ENCODE measurements at places on chromosomes 16 and 17.

DNA sequence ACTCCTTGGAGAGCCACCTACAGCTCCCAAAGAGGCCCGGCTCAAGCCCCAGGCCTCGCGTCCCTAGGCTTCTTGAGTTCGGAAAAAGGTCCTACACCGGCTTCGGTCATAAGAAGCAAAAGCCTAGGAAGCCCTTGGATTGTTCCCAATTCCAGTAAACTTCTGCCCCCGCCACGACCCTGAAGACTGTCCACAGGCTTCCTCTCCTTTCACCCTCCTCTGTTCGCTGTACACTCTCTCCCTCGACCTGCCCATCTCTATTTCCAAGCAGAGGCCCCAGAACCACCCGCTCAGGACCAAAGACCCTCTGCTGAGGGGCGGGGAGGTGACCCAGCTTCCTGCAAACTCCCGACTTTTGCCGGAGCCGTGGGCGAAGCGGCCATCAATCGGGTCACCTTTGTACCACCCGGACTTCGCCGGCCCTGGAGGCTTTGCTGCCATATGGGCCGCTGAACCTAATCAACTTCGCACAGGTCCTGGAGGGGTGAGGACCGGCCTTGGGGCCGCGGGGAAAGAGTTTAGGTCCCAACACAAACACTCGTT lies 2.7 kb downstream of the HOXB2 start:
- peak; percentile 41 for DNase-seq

GRCh38 chr17:49196520-49196919 lies 13.9 kb downstream of the GNGT2 start:
- DNase-seq: no peak

DNA sequence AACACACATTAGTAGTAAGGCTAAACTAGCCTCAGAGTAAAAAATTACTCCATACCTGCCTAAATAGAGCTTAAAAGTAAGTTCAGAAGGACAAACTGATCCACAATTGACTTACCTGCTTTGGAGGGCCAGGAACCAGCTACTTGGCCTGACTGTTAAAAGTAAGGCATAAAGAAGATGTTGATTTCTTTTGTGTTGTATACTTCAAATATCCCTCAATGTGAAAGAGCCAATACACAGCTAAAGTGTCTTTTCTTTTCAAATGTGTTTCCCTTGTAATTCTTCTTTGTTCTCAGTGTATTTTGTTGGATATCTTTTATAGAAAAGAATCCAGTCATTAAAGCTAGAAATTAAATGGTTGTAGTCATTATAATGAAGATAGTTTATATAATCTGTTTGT lies 171.1 kb downstream of the TANC2 start:
- DNase-seq: no peak

DNA sequence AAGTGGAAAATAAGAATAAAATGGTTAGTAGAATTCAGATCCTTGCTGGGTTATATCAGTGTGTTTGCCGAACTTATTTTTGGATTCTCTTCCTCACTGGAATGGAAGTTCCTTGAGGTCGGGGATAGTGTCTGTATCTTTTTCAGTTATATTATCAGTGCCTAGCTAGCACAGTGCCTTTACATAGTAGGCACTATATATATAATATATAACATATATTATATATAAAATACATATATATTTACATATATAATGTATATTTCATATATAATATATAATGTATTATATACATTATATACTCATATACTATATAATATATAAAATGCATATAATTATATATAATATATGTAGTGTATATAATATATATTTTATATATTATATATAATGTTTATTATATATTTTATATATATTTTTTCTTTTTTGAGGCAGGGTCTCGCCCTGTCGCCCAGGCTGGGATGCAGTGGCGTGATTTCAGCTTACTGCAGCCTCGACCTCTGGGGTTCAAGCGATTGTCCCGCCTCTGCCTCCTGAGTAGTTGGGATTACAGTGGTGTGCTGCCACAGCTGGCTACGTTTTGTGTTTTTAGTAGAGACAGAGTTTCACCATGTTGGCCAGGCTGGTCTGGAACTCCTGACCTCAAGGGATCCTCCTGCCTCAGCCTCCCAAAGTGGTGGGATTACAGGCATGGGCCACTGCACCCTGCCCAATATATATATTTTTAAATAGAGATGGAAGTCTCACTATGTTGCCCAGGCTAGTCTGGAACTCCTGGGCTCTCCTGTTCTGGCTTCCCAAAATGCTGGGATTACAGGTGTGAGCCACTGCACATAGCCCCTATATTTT lies 3.2 kb downstream of the NFATC3 start:
- DNase-seq: no peak

- DNase-seq: peak; percentile 92
Measured at GRCh38 chr16:30186782-30187555, 3.6 kb downstream of the CORO1A start.

- no peak for DNase-seq
Measured at GRCh38 chr17:71970312-71970711, 150.5 kb upstream of the SOX9 start.

DNA sequence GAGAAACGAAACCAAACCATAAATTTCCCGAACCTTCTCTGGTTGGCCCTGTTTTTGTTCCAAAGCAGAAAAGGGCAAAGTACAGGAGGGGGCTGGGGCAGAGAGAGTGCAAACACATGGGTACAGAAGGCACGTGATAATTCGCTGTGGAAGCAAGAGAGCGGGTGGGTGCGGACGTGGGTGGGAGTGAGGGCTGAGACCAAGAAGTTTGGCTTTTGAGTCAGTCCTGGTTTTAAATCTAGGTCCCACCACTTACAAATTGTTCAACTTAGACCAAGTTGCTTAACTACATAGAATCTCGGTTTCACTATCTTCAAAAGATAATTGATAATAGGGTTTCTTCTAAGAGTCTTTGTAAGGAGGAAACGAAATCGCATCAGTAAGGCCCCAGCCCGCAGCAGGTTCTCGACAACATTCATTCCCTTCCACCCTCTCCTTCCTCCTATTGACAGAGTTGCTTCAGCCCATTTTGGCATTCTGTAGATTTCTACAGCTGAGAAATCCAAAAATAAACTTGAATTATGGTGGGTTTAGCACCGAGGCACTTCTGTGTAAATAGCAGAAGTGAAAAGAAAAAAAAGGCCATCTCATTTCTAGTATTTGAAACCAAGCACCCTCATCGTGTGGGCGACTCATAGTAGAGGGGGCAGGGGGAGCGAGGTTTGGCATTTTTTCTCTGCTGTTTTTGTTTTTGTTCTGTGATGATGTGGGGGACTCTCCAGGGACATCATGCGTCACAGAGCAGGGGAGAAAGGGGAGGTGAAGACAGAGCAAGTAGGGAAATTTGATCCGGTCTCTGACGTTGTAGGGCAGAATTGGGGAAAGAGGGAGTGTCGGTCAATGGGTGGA lies 33.6 kb upstream of the CCR7 start:
- peak; percentile 87 for DNase-seq

GRCh38 chr17:81285179-81285878 lies 9.8 kb downstream of the SLC38A10 start:
- DNase-seq: peak; percentile 66

GRCh38 chr16:82282662-82283061 lies 112.6 kb upstream of the MPHOSPH6 start:
- DNase-seq: no peak

- no peak for DNase-seq
Measured at GRCh38 chr17:32104158-32104557, 38.1 kb upstream of the RHOT1 start.

GRCh38 chr16:70647441-70648359 lies 1.3 kb downstream of the IL34 start:
- DNase-seq: no peak

GRCh38 chr16:49834531-49835151 lies 21.3 kb downstream of the ZNF423 start:
- no peak for DNase-seq

DNA sequence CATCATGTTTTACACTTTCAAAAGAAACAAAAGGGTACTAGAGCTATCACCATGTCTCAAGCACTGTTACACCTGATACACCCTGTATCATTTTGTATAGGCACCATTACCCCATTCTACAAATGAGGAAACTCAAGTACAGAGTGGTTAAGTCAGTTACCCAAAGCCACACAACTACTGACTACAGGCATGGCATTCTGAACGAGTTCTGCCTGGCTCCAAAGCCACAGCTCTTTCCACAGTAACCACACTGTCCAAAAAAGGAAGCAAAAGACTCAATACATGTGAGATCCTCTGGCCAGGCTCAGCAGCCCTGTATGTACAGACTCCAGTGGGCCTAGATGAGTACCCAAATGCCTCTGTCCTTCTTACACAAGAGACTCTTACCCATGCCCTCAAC lies 4.7 kb downstream of the DYNC1LI2 start:
- DNase-seq: no peak

DNA sequence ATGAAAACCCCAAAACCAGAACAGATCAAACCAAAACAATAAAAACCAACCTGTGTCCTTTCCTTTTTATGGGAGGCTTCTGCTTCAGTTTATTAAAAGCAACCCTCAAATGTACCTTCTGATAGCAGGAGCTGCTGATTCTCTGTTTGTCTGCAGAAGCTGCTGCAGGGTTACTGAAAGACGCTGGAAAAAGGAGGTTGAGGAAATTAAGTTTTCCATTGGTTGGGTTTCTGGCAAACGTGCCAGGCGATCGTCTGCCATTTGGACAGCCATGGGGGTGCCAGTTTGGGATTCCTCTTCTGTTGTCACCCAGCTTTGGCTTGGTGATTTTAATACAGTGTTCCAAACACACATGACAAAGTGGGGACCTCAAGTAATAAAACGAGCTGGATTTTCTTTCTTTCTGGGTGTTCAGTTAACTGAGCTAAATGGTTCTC lies 185.4 kb upstream of the ZFHX3 start:
- no peak for DNase-seq

DNA sequence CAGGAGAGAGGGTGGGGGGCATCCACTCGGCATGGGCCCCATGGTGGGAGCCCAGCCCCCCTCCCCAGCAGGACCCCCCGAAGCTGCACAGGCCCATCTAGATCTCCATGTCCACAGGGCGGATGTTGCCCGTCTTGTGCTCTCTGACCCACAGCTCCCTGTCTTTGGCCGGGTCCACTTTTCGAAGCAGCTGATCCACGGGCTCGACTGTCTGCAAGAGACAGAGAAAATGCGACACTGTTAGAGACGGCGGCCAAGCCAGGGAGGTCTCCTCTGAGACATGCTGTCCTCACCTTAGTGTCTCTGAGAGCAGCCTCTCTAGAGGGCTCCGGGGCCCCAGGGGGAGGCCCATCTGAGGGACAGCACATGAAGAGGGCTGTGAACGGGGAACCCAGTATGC lies 12.1 kb upstream of the RCVRN start:
- DNase-seq: no peak
